ENCODE measurements at places on chromosomes 3 and 15.

DNA sequence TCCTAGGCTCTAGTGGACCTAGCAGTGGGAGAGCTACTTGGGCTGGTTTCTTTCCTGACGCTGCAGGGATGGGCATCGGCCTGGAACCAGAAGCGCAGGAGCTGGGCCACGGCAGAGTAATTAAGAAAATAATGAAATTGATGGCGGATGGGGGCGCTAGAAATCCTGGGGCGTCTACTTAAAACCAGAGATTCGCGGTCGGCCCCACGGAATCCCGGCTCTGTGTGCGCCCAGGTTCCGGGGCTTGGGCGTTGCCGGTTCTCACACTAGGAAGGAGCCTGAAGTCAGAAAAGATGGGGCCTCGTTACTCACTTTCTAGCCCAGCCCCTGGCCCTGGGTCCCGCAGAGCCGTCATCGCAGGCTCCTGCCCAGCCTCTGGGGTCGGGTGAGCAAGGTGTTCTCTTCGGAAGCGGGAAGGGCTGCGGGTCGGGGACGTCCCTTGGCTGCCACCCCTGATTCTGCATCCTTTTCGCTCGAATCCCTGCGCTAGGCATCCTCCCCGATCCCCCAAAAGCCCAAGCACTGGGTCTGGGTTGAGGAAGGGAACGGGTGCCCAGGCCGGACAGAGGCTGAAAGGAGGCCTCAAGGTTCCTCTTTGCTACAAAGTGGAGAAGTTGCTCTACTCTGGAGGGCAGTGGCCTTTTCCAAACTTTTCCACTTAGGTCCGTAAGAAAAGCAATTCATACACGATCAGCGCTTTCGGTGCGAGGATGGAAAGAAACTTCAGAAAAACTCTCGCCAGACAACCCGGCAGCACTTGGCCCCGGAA is 6.1 kb downstream of the SOX14 start:
- no peak for DNase-seq

- no peak for DNase-seq
Measured at GRCh38 chr3:46112296-46112695, 85.0 kb upstream of the XCR1 start.

GRCh38 chr15:83322061-83322460 is 37.6 kb upstream of the BNC1 start:
- no peak for DNase-seq

DNA sequence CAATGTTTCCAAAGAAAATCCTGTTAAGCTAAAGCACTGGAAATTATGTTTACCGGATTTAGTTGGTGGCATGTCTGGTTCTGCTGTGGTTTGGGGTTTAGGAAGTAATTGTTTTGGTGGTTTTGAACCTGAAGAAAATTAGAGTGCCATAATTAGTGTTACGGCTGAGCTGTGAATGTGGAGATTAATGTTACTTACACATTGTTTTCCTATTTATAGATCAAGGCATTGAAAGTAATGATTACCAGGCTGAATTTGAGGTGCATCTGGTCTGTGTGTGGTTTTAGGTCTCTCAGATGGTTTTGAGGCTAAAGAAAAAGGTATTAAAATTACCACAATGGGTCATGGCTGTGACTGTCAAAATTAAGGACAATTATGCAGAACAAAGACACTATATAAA is 128.9 kb downstream of the TFG start:
- DNase-seq = no peak

DNA sequence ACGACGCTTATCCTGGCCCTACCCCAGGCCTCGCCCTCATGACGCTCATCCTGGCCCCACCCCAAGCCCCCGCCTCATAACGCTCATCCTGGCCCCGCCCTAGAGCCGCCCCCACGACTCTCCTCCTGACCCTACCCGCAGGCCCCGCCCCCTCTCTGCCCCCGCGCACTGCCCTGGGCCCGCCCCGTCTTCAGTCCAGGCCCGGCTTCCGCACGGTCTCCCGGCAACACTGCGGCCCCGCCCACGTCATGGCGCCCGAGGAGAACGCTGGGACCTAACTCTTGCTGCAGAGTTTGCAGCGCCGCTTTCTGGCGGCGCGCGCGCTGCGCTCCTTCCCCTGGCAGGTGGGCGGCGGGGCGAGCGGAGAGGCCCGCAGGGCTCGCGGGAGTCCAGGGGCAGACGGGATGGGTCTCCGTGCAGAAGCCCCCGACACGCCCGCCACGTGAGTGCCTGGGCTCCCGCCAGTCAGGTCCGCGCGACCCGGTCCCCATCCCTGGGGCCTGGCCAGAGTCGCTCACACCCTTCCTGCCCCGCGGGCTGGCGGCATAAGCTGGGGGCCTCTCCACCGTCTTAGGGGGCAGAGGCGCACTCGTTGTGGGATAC is 52.5 kb upstream of the ROPN1B start:
- peak; percentile 85 for DNase-seq

DNA sequence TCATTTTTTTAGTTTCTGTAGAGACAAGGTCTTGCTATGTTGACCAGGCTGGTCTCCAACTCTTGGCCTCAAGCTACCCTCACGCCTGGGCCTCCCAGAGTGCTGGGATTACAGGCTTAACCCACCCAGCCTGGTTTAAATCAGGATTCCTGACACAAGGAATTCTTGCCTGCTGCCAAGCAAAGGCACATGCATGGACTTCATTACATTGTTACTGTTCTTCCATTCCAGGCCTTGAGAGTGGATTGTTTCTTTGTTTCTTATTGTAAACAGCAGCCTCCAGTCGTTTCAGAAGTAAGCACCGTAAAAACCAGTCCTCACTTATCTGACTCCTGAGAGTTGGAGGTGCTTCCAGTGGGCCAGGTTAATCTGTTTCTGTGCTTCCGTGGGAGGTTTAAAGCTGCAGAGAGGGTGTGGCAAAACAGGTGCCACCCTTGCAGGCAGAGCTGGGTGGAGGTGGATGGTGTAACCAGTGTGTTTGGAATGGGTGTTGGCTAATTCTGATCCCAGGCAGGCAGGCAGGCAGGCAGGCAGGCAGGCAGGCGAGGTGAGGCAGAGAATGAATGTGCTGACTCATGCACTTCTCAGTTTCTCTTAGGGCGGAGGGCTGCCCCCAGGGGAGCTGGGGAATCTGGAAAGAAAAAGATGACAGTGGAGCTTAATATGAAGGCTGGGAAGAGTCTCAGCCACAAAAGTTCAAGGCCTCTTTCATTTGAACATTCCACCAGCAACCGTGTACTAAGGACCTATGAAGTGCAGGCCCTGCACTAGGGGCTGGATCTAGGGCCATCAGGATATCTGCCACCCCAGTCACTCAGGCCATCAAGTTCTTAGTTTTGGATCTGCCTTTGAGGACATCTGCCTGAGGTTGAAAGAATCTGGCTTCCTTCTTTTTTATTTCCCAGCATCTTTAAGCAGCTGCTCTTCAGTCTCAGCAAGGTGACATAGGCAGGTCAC is 37.0 kb upstream of the CDCP1 start:
- DNase-seq = no peak

DNA sequence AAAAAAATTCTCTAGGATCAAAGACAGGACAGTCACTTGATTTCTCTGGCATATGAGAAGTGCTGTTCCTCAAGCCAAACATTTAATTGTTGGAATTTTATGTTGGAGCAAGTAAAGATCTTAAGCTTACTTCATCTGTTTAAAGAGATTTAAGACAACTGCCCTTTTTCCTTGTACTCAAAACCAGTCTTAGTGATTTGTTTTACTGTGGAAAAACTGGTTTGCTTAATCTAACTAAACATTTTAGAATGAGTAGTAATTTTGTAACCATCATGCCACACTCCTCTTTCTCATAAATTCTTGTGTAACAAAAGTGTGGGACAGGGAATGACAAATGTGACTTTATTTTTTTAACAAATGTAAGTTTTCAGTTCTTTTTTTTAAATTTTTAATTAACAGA is 18.4 kb downstream of the PRKCI start:
- no peak for DNase-seq

- no peak for DNase-seq
Measured at GRCh38 chr15:78853500-78853899, 19.2 kb upstream of the MORF4L1 start.

DNA sequence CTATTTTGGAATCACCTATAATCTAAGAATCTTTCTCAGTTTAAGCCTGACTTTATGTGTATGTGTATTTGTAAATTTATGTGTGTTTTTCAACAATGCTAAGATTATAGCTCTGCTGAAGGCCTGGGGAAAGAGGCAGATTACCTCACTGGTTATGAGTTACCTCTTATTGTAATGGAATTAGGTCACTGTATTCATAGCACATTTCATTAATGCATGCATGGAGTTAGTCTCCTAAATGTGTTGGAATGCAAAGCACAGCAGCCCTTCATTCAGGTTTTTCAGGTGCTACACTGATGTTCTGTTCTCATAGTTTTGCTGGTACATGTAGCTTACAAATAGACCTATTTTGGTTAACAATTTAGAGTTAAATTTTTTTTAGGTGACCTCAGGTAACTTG is 9.5 kb downstream of the GPR87 start:
- DNase-seq = no peak

- DNase-seq = no peak
Measured at GRCh38 chr3:88343264-88343663, 193.5 kb downstream of the C3orf38 start.

- no peak for DNase-seq
Measured at GRCh38 chr3:13081603-13082360, 8.6 kb upstream of the IQSEC1 start.

GRCh38 chr15:41061667-41062066 is 54.4 kb downstream of the INO80 start:
- DNase-seq = no peak

DNA sequence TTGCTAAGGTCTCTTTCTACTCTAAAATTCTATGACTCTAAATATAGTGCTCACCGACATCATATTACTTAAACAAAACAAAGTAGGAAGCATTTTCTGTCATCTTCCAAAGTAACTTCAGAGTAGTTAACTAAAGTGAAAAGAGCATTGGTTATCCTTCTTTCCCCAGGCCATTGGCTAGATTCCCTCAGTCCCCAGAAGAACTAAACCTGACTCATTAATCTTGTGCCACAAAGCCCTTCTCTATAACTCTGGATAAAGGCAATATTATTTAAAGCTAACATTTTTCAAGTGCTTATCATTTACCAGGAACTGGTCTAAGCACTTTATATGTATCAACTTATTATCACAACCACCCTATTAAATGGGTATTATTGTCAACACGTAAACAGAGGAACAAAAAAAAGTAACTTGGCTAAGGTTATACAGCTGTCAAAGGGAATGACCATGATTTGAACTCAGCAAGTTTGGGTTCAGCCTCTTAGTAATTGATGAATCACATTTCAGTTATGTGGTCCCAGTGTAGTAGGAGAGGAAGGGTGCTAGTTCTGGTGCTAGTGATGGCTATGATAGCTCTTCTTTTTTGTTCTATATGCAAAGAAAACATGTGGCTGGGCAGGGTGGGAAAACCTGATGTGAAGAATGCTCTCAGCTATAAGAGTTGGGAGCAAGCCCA is 304.9 kb downstream of the FGF12 start:
- no peak for DNase-seq

GRCh38 chr15:88029696-88030095 is 226.8 kb downstream of the NTRK3 start:
- DNase-seq = no peak

DNA sequence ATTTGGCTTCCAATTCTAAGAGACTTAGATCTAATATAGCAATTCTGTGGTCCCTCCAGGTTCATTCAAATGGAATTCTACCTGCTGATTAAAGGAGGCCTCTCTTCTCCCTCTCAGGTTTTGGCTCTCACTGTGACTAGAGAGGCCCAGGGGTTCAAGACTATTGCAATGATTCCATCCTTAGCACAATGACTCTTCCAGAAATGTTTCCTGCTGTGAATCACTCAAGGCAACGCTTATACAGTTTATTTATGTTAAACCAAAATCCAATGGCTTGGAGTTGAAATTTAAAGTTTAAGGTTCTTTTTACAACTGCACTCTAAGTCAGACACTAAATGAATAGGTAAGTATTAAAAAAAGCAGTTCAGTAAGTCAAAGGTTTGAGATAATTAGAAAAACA is 39.9 kb downstream of the IFT57 start:
- no peak for DNase-seq

GRCh38 chr15:26007151-26007550 is 144.0 kb upstream of the ATP10A start:
- DNase-seq = no peak

DNA sequence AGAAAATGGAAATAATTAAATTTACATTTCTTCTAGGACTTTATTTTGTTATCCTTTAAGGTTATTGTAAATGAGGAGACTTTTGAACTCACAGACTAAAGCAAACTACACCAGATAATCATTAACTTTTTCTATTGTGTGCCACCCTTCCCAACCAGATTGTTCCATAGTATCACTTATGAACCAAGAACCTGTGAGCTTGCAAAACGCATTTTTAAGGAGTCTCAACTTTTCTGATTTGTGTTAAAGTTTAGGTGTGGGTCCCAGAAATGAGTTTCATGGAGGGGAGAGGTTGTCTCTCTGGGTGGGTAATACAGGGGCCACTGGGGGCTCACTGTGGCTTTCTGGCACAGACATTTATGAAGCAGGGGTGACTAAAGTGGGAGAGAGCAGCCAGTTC is 75.7 kb downstream of the IGF1R start:
- DNase-seq = no peak

GRCh38 chr3:45330510-45331295 is 57.7 kb upstream of the LARS2 start:
- no peak for DNase-seq

DNA sequence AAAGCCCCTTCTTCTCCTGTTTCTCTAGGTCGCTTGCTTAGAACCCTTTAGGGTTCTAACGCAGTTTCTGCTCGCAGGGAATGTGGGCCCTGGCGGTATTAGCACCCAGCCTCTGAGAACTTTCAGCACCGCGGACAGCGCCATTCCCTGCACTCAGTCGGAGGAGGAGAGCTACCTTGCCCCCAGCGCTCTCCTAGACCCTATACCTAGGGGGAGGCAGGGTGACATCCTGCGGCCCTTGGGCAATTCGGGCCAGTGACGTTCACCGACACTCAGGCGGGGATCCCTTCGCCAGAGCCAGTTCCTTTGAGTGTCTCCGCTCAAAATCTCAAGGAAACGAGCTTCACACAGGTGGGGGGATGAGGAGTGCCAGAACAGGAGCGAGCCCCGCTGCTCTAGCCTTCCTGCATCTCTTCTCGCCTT is 1.3 kb downstream of the SLC7A14 start:
- DNase-seq = no peak

DNA sequence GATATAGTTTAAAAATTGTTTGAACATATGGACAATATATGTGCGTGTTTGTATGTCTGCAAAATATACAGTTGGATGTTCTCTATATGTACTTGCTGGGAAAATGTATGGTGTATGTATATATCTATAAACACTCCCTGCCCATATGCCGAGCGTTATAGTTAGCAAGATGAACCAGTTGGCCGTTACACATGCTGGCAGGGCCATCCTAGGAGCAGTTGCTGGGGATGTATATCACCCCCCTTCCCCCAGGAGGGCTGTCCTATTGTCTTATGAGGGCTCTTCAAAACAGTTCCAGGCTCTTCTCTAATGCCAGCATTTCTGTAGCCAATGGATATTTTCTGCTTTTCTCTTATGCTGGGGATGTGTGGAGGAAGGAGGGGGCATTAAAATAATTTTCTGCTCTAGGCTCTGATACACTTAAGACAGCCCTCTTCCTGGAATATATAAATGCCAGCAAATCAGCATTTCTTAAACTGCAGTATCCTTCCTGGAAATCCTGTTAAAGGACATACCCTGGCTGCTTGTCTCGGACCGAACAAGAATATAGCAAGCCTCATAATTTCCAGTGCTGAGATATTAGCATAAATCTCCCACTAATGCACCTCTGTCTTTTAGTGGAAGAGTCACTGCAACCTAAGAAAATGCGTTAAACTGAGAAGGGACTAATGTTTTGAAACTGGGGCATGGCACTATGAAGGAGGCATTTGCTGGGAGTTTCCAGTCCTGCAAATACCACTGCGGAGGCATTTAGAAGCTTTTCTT is 134.4 kb downstream of the MDFIC2 start:
- DNase-seq = no peak
